ENCODE measurements at places on chromosomes 4 and X.

DNA sequence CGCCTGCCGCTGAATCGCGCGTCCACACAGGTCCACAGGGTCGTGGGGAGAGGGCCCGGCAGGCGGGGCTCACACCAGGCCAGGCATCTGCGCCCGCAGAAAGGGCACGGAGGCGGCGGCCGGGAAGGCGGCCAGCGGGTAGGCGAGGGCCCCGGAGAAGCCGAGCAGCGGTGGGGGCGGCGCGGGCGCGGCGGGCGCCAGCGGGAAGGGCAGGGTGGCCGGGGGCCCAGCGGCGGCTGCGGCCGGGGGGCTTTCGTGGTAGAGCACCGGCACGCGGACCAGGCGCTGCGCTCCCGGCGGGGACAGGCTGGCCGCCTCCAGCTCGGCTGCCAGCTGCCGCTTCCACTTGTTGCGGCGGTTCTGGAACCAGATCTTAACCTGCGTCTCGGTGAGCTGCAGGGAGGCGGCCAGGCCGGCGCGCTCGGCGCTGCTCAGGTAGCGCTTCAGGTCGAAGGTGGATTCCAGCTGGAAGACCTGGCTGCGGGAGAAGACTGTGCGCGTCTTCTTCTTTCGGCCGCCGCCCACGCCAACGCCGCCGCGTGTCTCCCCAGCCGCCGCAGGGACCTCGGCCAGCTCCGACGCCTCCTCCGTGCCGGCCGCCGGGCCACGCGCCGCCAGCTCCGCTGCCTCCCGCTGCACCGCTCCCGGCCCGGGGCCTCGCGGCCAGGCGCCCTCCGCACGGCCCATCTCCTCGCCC, 3.9 kb downstream of the HMX1 start:
- H3K27ac ChIP-seq, result no peak overlapping the region
- DNase-seq, result no peak
- H3K27me3 ChIP-seq, result no peaks in the 10 kb centered on the region
- H3K4me1 ChIP-seq, result no peaks in the 10 kb centered on the region
- H3K36me3 ChIP-seq, result no peaks in the 10 kb centered on the region
- no peak overlapping the region for H3K4me3 ChIP-seq

DNA sequence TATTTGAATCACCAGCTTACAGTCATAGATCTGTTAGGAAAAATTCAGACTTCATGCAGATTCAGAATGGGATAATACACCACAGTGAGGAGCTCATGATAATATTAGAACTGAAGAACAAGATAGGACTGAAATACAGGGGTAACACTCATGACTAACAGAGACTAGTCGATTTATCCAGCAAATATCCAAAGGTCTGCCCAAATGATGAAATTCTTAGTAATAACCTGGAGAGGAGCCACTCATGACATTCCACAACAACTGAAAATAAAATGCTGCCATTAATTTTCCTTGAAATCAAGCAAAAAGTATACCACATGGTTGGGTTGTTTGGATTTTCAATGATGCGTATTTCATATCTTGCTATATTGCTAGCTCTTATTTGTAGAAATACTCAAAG, 903.7 kb upstream of the ADGRL3 start:
- H3K4me1 ChIP-seq, result no peaks in the 10 kb centered on the region
- no peak overlapping the region for H3K4me3 ChIP-seq
- no peak for DNase-seq
- no peak overlapping the region for H3K27ac ChIP-seq
- H3K36me3 ChIP-seq, result no peaks in the 10 kb centered on the region

DNA sequence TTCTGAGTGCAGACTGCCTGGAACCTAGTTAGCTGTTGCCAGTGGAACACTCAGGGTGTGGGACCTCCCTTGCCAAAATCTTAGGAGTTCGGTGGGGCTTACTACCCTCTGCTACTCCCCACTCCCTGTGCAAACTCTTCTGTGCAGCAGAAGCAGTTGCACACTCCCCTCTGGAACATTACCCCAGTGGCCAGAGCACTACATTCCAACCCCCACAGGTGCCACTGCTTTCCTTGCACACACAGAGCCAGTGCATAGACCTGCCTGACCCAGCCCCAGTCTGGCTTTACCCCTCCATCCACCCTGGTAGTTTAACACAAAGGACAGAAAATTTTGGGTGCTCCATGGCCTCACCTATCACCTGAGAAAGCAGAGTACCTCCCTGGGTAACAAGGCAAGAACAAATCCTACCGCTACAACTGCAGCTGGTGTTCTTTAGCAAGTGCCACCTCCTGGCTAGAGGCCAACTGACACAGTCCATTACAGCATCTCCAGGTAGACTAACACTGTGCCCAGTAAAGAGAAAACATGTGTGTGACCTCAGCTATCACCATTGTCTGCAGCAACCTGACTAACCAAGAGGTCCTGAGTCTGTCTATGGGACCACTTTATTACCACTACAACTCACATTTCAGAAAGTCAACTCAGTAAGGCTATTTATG, 11.5 kb upstream of the RASSF6 start:
- H3K36me3 ChIP-seq, result no peaks in the 10 kb centered on the region
- no peak overlapping the region for H3K27ac ChIP-seq
- DNase-seq, result no peak

DNA sequence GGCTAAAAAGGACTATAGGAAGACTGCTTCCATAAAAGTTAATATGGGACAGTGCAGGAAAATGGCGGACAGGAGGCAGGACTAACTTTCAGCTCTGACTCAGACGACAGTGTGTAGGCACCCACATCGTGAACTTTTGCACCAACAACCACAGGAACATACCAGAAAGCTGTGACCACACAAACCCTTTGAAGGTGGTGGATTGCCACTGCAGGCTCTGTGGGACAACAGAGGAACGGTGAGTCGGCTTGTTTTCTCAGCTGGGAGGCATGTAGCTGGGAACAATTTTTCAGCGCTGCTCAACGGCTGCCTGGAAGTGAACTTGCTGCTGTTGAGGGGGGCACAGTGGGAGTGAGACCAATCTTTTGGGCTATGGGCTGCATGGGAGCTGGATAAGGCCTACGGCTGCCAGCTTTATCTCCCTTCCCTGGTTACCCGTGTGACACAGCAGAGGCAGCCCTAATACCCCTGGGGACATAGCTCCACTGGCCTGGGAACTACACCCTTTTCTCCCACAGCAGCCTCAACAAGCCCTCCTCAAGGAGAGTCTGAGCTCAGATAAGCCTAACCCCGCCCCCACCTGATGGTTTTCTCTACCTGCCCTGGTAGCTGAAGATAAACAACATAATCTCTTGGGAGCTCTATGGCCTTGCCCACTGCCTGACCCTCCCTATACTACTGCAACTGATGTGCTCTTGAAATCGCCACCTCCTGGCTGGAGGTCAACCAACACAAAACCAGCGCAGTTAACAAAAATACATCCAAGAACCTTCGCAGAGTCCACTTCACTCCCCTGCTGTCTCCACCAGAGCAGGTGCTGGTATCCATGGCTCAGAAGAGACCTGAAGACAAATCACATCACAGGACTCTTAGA, 1537.0 kb downstream of the C4orf33 start:
- no peak for DNase-seq
- H3K27me3 ChIP-seq, result no peaks in the 10 kb centered on the region
- H3K27ac ChIP-seq, result no peak overlapping the region
- no peaks in the 10 kb centered on the region for H3K36me3 ChIP-seq

GRCh38 chr4:4521136-4521535, 20.7 kb downstream of the STX18 start:
- H3K27me3 ChIP-seq, result no peaks in the 10 kb centered on the region
- no peak overlapping the region for H3K27ac ChIP-seq
- H3K4me1 ChIP-seq, result no peaks in the 10 kb centered on the region
- H3K36me3 ChIP-seq, result no peaks in the 10 kb centered on the region
- no peak overlapping the region for H3K4me3 ChIP-seq

GRCh38 chr4:104532677-104533076, 38.0 kb upstream of the CXXC4 start:
- H3K36me3 ChIP-seq, result no peaks in the 10 kb centered on the region
- H3K27me3 ChIP-seq, result no peaks in the 10 kb centered on the region
- no peaks in the 10 kb centered on the region for H3K4me1 ChIP-seq
- no peak for DNase-seq
